SK-N-SH treated with all-trans-retinoic acid at 6 μM for 48 hours (cell line): ENCODE measurements at places on chromosomes 11 and 22.
A peak's percentile ranks its signal among the peaks of the same experiment; 100 is the strongest.

- no peak for ATAC-seq
Observed at GRCh38 chr11:45026835-45027234, 76.2 kb upstream of the TP53I11 start.

GRCh38 chr22:45071618-45072017, 61.8 kb upstream of the PHF21B start:
- ATAC-seq, result no peak

GRCh38 chr11:73325036-73325981, 17.2 kb downstream of the ARHGEF17 start:
- ATAC-seq, result no peak

GRCh38 chr11:46836870-46837269, 9.2 kb downstream of the CKAP5 start:
- ATAC-seq, result no peak

- ATAC-seq, result no peak
Observed at GRCh38 chr22:31836010-31836409, 82.2 kb downstream of the DEPDC5 start.

DNA sequence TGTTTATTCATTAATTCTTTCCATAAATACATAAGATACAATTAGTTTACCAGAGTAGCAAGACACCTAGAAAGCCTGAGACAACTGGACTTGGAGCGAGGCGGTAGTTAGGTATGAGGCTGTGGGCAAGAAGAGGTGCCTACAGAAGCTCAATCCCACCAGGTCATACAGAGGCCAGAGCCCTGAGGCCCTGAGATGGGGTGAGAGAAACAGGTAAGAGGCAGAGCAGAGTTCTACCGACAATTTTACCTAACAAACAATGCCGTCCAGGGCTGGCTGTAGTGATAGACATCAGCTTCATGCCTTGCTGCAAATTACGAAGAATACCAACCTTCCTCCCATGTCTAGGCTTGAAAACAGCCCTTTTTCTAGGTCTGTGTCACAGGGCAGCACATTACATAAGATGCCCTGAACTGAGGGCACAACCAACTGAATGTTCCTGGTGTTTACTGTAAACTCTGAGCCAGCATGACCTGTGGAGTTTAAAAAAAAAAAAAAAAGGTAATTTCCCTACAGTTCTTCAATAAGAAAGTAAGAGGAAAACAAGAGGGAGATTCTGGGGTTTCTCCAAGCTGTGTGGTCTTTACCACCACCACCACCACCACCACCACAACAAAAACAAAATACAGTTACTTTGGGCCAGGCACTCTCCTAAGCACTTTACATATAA, 105.8 kb downstream of the GAB2 start:
- no peak for ATAC-seq

GRCh38 chr11:10322830-10323792, 18.2 kb downstream of the ADM start:
- peak; percentile 67 for ATAC-seq

DNA sequence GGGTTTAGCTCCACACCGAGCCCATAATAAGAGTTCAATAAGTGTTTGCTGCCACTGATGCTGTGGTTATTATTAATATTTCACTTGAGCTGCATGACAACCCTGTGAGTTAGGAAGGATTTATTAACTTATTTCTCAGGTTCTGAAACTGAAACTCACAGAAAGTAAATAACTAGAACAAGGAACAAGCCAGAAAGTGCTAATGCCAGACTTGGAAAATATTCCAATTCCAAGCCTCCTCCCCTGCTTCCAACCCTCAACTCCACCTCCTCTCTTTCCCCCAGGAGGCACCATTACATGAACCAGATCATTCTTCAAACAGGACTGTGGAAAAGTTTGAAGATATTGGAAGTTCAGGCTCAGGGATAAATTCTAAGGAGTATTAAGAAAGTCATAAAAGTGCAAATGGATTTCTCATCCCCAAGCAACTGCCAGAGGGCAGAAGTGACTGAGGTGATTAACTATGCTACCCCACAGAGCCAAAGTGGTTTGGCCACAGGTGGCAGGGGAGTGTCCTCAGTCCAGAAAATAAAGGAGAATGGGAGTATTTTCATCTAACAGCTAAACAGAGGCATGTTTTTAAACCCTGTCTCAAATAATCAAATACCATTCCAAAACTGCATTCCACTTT, 3.2 kb upstream of the FJX1 start:
- ATAC-seq, result no peak

- no peak for ATAC-seq
Observed at GRCh38 chr11:5348551-5349194, 2.6 kb upstream of the OR51B6 start.

GRCh38 chr22:46569848-46570695, 32.7 kb upstream of the CELSR1 start:
- ATAC-seq, result no peak

GRCh38 chr11:109606256-109606655, 184.3 kb downstream of the C11orf87 start:
- no peak for ATAC-seq

GRCh38 chr11:102580185-102580951, 44.8 kb downstream of the MMP20 start:
- ATAC-seq, result no peak

DNA sequence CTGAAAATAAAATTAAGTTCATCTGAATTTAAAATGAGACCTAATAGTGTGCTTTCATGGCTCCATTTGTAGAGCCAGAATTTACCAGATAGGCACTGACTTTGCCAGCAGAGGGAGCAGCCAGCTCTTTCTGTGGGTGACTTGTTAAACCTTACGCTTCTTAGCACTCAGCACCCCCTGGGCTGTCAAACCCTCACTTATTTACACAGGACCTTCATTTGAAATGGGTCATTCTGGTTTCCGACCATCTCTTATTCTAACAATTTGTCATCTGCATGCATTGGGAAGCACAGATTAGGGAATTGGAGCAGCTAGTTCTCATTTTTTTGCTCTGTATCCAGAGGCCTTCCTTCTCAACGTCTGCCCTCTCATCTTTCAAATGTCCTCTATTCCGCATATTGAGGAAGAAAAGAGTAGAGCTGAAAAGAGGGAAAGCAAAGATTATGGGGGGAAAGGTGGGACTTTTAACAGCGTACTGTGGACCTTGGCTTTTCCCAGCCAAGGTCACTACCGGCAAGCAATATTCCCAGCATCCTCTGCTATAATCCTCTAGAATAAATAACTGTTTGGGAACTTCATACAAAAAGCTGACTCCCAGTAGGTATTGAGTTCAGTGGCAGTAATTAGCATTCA, 3.1 kb downstream of the ASRGL1 start:
- peak; percentile 72 for ATAC-seq

- ATAC-seq, result peak; percentile 68
Observed at GRCh38 chr11:126282361-126282735, 545 bp upstream of the TIRAP start.

DNA sequence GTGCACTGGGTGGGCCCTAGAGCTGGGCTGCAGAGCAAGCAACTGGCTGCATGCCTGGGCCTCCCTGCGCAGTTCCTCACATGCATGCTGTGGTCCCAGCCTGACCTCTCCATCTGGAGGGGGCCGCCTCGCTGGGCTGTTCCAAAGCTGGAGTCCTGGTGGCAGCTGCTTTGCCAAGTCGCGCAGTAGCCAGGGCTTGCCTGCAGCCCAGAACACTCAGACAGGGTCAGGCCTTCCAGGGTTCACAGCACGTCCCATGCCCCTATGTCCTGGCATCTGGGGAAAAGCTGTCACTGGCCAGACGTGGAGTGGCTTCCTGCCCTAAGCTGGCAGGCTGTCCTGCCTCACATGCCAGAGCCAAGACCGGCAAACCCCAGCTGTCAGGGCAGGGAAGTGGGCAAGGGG, 16.5 kb upstream of the CDC42EP2 start:
- no peak for ATAC-seq

- no peak for ATAC-seq
Observed at GRCh38 chr11:33988586-33989370, 62.8 kb upstream of the CAPRIN1 start.

DNA sequence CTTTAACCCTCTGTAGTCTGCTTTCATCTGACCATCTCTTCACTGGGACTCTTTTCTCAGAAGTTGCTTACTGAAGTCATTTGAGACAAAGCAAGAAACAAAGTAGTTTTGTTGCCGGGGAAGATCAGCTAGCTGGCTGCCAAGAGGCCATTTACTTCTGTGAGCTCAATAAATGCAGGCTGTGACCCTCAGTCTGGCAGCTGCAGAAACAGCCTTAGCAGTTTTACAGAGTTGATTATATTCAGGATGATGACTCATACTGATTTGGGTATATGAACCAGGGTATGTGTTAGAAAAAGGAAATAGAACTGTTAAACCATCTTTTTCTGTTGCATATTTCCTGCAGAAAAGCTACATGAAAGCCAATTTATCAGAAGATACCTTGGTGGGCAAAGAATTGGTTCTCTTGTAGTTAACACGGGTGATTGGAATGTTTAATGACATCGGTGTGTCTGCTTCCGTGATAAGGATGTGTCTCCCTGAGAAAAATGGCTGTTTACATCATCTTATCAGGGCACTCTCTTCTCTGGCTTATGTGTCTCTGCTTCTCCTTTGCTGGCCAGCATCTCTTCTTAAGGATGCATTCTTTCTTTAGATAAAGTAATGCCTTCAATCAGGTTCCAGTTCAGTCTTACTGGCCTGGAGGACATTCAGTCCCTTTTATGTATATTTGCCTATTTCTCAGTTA, 18.5 kb downstream of the FIBIN start:
- ATAC-seq, result peak; percentile 95
